ENCODE measurements at places on chromosomes 12 and 14.

DNA sequence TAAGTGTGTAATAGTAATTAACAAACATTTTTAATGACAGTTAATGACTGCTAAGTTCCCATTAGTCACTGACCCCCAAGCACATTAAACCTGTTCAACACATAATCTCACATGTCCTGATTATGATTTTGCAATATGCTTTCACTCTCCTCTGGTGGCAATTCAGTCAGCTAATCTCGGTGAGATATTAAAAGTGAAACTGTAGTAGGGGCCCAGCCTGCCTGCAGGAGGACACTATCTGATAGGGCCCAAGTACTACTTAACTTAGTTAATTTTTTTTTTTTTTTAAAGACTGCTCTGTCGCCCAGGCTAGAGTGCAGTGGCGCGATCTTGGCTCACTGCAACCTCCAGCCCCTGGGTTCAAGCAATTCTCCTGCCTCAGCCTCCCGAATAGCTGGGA is 48.8 kb downstream of the CIT start:
- no peak for DNase-seq

DNA sequence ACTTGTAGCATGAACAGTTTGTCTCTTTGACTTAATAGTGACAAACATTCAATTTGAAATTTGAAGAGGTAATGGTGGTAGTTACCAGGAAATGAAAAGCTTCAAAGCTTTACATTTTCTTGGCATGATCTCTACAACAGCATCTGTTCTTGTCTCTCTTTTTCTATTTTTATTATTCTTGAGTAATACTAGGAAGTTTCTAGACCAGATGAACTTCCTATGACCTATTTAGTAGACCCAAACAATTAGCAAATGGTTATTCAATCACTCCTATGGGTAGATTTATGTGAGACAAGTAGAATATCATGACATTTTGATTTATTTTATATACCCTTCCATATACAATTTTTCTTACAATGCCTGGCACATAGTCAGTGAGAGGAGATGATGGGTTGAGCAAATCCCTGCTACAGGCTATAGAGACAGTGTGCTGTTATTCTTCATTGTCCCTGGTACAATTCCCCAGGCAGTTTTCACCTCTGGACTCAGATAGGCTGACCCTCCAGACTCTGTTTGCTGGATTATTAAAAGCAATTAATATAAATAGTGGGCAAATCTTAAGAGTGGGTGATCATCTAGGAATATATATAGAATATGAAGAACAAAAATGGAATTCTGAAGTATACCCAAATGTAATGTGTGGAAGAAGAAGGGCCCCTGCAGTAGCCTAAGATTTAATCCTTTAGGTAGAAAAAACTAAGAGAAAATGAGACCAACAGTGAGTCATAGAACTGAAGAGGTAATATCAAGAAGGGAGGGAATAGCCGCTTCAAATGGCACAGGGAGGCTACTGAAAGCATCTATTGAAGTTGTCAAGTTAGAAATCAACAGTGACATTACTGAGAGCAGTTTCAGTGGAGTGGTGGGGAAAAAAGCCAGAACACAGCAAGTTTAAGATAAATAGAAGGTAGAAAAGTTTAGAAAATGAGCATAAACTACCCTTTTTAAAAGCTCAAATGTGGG is 512.0 kb downstream of the FOXG1 start:
- peak; percentile 14 for DNase-seq

GRCh38 chr12:131795690-131796410 is 32.3 kb upstream of the MMP17 start:
- DNase-seq = peak; percentile 52

DNA sequence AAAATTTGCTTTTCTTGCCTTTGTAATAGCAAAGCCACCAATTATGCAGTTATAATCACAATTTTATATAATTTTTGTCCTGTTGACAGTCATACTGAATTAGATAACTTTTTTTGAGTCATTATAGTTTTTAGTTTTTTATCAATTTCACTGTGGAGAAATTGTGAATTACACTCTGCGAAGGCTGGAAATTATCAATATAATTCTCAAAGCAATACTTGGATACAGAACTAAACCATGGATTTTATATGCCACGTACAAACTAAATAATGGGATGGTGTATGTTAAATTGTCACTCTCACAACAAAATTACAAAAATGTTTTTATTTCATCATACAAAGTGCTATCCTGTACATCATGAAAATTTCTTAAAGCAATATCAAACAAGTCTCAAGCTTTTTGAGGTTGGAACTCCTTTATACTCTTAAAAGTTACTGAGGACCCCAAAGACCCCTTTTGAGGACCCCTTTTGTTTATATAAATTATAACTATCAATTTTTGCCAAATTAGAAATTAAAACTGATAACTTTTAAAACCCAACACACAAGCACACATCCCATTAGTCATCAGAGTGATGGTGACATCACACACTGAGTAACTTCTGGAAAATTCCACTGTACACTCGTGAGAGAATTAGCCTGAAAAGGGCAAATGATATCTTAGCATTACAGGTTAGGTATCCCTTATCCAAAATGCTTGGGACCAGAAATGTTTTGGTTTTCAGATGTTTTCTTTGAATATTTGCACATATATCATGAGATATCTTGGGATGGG is 19.8 kb upstream of the AQP2 start:
- no peak for DNase-seq

DNA sequence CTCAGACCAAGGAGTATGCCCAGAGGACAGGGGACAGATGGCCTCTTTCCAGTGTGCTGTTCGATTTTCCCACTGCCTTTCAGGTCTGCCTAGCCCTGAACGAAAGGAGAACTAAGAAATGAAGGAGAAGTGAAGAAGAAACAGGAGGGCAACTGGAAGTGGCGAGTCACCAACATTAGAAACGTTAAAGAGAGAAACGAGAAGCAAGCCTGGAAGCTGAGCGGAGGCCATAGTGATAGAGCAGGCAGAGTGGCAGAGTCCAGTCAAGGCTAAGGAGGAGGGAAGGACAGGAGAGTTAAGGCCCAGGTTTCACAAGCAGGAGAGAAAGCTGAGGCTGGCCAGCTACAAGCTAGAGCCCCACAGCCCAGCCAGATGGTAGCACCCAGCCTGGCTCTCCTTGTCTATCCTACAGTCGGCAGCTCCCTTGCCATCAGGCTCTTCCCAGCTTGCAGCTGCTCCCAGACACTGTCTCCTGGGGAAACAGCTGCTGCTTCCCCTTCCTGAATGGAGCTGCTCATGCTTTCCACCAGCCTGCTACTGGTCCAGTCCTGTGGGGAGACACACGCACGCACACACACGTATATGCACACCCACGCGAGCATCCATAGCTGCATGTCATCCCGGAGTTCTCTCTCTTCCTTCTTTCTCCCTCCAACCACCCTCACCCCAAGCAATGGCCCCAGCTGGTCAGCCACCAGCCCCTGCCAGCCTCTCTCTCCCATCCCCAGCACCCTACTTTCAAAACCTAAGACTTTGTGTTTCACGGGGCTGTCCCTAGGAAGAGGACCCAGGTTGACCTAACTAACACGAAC is 139.7 kb upstream of the CCND2 start:
- peak; percentile 86 for DNase-seq

DNA sequence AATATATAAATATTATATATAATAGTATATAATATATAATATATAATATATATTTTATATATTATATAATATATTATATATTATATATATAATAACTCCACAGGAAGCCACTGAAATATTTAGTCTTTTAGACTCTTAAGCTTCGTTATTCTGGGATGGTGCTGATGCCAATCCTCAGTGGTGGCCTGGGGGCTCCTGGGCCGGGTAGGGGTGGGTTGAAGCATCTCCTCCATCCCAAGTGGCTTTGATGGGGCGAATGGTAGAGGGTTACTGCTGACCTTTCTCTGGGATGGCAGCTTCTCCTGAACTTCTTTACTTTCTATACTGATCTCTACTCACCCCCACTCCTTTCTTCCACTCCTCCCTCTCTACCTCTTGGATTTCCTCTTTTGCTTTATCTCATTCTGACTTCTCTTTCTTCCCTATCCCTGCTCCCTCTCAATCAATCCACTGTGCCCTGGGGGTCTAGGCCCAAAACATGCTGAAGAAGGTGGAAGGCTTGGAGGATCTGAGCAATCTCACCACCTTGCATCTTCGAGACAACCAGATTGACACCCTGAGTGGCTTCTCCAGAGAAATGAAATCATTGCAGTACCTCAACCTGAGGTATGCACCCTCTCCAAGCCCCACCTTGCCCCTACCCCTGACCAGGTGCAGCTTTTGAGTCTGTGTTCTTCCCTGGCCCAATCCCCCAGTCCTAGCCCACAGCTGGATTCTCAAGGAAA is 4.8 kb upstream of the ENO2 start:
- DNase-seq = no peak

GRCh38 chr12:108080363-108080762 is 48.7 kb upstream of the WSCD2 start:
- peak; percentile 35 for DNase-seq

DNA sequence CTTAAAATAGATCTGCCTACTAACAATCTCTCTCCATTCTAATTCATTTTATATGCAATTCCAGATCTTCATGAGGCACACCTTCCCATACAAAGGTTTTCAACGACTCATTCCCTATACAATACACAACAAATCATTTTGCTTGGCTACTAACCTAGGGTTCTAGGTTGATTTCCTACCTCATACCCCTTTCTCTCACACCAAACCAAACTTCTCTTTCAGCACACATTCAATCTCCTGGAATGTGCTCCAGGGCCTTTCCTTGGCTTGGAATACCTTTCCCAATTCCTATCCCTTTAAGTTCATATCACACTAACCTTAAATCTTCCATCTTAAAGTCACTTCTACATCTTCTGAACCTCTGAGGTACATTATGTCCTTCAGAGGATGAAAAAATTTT is 38.7 kb upstream of the MTERF2 start:
- DNase-seq = peak; percentile 44

GRCh38 chr14:61258985-61259384 is 22.2 kb downstream of the TMEM30B start:
- no peak for DNase-seq

DNA sequence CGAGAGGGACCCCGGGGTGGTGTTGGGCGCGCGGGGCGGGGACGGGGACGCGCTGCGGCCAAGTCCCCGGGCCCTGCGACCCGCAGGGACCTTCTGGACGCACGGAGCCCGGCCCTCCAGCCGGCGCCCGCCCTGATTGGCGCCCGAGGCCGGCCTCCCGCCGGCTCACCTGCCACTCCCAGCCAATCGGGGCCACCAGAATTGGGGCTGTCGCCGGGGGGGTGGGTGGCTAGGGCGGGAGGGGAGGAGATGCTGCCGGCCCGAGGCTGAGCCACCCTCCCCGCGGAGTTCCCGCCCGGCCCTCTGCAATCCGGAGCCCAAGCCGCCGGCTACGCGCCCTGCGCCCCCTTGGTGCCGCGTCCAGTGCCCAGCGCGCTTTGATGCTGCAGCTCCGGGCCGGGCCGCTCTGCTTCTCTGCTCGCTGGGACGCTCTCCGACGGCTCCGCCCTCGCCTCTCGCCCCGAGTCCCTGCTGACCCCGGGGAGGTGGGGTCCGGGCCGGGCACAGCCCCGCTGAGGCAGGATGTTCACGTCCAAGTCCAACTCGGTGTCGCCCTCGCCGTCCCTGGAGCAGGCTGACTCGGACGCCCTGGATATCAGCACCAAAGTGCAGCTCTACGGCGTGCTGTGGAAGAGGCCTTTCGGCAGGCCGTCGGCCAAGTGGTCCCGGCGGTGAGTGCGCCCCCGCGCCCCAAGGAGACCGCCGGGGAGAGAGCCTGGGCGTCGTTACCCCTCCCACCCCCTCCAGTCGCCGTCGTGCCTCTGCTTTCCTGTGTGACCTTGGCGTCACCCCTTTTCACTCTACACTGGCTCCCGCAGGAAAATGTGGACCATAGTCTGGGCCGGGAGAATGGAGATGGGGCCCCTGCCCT is at the start of gene PLEKHD1:
Gene PLEKHD1 (plus strand): TSS at position 285 of the 871 bp plus-strand sequence. CDS start 238 bp downstream, at position 523.
- peak; percentile 75 for DNase-seq

Data from DMS53 (cell line).